ENCODE measurements at places on chromosomes 3 and 15.

- no peak for DNase-seq
Observed at GRCh38 chr15:98647026-98647773, 1.1 kb upstream of the IGF1R start.

- no peak for DNase-seq
Observed at GRCh38 chr3:69967156-69967555, 32.4 kb upstream of the SAMMSON start.

GRCh38 chr15:68817304-68818065 lies 3.2 kb downstream of the ANP32A start:
- no peak for DNase-seq

DNA sequence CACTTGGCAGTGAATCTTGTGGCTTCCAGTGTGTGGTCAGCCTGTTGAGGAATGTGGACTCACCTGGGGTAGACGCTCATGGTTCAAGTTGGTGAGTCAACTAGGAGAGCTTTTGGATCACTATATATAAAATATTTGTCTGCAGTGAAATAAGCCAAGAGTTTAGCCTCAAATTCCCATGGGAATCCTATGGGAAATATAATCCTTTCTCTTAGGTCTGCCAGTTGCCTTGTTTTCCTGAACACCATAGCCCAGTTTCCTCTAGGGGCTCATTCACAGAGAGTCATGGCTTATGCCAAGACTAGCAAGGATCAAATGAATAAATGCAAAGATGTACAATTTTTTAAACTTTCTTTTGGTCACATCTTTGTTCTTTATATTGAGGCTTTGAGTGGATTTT lies 100.1 kb upstream of the NPHP3 start:
- no peak for DNase-seq

GRCh38 chr3:119145500-119146167 lies at the start of gene TEX55:
Gene TEX55, plus strand, starts transcription at chr3:119146165. Its CDS starts 25 bp downstream, at chr3:119146190.
- DNase-seq, result peak; percentile 2

DNA sequence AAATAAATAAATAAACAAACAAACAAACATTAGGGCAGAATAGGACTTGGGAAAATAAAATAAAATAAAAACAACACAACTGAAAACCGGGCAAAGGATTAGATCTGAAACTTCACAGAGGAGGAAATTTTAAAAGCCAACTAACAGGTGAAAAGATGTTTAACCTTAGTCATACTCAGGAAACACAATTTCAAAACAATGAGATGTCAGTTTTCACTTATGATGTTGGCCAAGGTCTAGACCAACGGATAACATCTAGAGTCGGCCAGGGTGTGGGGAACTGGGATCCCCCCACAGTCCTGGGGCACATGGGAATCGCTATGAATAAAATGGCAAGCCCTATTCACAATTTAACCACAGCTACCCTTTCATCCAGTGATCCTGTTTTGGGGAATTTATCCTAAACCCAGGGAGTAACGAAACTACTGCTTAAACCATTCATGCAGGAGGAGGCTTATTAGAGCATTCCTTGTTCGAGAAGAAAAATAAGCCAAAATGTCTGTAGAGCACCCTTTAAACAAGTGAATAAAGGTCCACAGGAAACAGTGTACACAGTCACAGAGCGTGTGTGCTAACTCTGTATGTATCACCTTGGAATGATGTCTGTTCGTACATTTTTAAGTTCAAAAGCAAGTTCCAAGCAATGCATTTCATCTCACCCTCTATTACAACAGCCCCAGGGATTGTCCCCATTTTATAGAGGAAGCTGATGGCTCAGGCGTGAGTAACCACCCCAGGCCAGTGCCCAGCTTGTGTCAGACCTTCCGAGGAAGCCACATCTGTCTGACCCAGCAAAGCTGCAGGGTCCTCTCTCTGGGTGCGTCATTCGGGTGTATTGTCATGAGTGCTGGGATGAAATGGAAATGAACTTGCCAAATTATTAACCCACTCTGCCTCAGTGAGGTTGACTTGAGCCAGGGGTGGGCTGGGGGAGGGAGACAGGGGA lies 6.3 kb upstream of the ANPEP start:
- no peak for DNase-seq

- DNase-seq, result no peak
Observed at GRCh38 chr3:17466028-17466427, 276.4 kb downstream of the TBC1D5 start.
